ENCODE measurements at places on chromosomes 1 and 21. TPM values are rescaled to one million over a fixed set of nuclear protein-coding genes. Genes with fewer than 3 reads are reported as not detected.

DNA sequence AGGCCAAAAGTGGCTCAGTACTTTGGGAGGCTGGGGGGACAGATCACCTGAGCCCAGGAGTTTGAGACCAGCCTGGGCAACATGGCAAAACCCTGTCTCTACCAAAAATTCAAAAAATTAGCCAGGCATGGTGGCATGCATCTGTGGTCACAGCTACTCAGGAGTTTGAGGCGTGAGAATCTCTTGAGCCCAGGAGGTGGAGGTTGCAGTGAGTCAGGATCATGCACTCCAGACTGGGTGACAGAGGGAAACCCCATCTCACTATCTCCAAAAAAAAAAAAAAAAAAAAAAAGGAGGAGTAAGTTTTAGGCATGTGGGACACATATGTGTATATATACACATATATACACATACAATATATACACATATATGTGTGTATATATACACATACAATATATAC is 165.3 kb upstream of the DPYD start:
- no peak for DNase-seq

GRCh38 chr1:34455121-34455520 is 278.4 kb downstream of the C1orf94 start:
- no peak for DNase-seq

- DNase-seq = no peak
Observed at GRCh38 chr1:174946031-174946430, 53.7 kb upstream of the CACYBP start.

DNA sequence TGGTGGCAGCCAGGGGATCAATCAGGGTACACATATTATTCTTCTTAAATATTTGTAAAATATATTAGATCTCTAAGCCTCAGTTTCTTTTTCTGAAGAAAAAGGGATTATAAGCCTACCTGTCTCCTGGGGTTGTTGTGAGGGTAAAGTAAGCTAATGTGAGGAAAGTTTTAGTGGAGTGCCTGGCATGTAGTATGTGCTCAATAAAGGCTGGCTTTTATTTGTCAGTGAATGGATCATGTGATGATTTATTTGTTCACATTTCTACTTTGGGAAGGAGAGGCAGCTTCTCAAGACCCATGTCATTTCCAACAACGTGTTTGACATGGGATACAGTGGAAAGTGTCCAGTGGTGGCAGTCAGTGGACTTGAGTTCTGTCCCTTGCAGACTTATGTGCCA is 12.4 kb upstream of the RBM15 start:
- no peak for DNase-seq

DNA sequence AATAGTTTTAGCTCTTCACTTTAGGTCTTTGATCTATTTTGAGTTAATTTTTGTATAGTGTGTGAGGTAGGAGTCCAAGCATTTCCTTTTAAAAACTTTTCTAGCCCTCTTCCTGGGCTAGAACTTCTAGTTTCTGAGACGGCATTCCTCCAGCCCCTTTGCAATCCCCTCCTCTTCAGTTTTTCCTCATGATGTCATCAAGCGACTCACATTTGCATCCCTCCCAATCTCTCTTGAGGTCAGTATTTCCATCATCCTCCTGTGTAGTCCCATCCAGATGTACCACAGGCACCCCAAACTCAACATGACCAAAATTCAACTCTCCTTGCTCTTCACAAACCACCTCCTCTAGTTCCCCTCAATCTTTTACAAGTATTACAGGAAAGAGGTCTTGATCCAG is 10.7 kb downstream of the HMGN2 start:
- DNase-seq = no peak

- no peak for DNase-seq
Observed at GRCh38 chr1:116379057-116379630, 6.1 kb downstream of the ATP1A1 start.

GRCh38 chr1:69269491-69269890 is 298.2 kb upstream of the LRRC7 start:
- no peak for DNase-seq

ANGPTL3 gene
- total RNA-seq = not detected

DNA sequence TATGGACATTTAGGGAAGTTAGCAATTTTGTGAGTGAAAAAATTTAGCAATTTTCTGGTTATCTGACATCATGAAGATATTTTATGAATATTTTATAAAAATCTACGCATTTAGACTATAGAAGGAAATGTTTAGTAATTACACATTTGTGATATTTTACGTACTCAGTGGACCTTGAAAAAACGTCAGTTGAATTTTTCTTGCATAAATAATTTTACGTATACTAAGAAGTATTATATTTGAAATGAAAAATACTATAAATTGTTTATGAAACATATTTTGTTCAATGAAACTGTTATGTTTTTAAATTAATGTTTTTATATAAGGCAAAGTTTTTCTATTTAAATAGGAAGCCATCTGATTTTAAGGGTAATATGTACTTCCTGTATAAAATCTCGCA is 462.8 kb downstream of the NCAM2 start:
- no peak for DNase-seq

DNA sequence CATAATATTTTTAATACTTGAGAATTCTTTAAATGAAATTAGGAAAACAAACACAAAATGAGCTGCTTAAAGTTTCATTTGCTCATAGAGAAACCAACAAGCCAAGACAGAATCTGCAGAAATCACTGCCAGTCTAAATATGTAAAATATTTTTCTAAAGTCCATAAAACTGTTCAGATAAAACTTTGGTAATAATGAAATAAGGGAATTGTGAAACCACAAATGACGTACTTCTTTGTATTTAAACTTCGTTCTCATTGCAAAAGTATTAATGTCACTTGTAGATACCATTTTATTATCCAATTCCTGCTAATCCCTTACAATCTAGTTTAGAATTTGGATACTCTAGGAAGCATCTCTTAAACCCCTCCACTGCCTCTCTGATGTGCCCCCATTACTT is 234.5 kb upstream of the NEGR1 start:
- no peak for DNase-seq

DNA sequence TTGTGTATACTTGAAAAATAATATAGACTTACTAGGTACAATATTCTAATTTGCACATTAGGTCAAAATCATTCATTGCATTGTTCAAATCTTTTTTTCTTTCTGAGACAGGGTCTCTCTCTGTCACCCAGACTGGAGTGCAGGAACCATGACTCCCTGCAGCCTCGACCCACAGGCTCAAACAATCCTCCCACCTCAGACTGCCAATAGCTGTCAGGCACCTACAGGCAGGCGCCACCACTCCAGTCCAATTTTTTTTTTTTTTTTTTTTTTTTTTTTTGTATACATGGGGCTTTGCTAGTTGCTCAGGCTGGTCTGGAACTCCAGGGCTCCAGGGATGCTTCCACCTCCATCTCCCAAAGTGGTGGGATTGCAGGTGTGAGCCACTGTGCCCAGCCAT is 656.9 kb downstream of the KCNT2 start:
- DNase-seq = no peak

- DNase-seq = no peak
Observed at GRCh38 chr1:182953826-182954225, 860 bp upstream of the SHCBP1L start.

DNA sequence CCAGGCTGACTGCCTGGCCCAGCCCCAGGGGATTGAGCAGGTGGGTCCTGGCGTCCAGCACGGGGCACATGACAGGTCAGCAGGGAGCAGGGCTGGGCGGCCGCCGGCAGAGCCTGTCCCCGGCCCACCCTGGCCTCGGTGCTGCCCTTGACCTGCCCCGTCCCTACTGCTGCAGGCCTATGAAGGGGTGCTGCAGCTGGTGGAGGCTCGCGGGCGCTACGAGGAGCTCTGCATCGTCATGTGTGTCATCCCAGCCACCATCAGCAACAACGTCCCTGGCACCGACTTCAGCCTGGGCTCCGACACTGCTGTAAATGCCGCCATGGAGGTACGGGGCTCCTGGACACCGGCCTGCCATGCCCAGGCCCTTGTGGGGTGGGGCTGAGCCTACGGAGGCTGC is 15.6 kb downstream of the CFAP410 start:
- DNase-seq = no peak

DNA sequence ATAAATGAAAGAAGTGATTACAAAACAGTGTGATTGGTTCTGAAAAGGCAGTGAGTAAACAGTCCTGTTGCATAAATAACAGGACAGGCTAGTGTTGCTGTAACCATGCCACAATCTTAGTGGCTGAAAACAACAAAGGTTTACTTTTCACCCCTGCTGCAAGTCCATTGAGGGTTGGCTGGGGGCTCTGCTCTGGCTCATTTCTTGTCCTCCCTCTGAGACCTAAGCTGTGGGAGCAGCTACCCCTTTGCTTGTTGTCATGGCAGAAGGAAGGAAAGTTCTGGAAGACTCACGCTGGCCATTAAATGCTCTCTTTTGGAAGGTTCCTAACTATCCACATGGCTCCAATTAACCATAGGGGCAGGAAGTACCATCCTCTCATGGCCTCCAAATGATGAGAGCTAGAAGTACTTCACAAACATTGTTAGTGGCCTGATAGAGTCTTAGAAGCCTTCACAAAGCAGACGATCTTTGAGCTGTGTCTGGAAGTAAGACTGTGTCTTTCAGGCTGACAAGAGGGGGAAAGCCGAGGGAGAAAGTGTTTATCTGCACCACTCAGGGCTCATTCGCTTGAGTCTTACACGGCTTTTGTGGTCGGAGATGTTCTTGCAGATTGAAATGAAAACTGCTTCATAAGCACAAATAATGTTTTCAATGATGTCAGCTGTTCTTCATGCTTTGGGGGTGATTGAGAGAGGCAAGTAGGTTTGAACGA is 11.9 kb downstream of the RCSD1 start:
- DNase-seq = no peak

- DNase-seq = no peak
Observed at GRCh38 chr1:219660666-219661463, 48.0 kb upstream of the ZC3H11B start.

- no peak for DNase-seq
Observed at GRCh38 chr1:5809207-5809788, 182.9 kb downstream of the NPHP4 start.
